Left colon (tissue), 2 donors: ENCODE measurements at places on chromosomes 5 and 9. TPM values are rescaled to one million over a fixed set of nuclear protein-coding genes. Genes with fewer than 3 reads are reported as not detected.

GRCh38 chr9:129073404-129073803 is 7.5 kb upstream of the DOLPP1 start:
- no peak for DNase-seq

DNA sequence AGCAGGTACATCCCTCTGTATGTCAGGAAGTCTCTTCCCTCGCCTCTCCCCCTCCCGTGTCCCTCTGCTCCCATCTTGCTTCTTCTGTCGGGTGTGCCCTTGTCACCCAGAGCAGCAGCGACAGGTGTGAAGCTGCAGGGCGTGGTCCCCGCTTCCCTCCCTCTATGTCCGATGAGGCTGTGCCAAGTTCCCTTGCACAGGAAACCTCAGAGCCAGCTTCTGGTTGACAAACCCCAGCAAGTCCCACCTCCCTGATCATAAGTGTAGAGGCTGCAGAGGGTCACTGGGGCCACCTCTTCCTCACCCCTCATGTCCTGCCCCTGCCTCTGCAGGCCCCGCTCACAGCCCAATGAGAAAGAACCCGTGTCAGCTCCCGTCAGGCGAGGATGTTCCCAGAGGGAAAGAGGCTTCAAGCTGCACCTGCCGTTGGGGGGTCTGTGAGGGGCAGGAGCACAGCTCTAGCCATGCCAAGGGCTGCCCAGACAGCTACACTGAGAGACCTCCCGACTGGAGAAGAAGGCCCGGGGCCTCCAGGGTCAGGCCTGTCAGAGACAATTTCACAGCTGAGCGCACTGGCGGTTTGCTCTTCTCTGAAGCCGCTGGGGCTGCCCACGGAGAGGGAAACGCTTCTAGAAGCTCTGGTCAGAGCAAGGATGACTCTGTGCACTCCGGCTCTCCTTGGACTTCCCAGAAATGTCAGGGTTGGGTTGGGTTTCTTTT is 73.3 kb downstream of the AK8 start:
- DNase-seq, result peak; percentile 66

DNA sequence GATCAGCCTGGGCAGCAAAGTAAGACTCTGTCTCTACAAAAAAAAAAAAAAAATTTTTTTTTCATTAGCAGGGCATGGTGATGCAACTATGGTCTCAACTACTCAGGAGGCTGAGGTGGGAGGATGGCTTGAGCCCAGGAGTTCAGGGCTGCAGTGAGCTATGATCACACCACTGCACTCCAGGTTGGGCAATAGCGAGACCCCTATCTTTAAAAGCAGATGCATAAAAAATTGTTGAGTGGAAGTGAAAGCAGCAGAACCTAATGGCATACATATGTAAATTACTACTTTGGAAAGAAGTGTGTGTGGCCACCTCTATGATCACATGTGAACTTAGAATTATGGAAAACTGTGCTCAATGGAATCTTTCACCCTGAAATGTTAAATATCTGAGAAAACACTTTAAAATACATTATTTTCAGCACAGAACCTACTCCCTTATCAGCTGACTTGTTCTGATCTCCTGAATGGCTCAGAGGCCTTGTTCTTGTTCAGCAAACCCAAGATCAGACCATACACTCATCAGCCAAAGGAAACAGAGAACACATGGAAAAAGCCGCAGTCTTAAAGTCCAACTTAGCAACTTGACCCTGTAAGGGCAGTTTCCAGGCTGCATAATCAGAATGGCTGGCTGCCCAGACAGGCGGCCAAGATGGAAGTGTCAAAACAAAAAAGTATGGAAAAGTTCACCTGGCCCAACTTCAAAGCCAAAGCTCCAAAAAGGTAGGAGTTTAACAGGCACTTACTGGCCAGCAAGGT is 56.5 kb downstream of the SIL1 start:
- DNase-seq, result peak; percentile 60

GRCh38 chr5:160231783-160232342 is 2.6 kb downstream of the FABP6 start:
- DNase-seq, result no peak

DNA sequence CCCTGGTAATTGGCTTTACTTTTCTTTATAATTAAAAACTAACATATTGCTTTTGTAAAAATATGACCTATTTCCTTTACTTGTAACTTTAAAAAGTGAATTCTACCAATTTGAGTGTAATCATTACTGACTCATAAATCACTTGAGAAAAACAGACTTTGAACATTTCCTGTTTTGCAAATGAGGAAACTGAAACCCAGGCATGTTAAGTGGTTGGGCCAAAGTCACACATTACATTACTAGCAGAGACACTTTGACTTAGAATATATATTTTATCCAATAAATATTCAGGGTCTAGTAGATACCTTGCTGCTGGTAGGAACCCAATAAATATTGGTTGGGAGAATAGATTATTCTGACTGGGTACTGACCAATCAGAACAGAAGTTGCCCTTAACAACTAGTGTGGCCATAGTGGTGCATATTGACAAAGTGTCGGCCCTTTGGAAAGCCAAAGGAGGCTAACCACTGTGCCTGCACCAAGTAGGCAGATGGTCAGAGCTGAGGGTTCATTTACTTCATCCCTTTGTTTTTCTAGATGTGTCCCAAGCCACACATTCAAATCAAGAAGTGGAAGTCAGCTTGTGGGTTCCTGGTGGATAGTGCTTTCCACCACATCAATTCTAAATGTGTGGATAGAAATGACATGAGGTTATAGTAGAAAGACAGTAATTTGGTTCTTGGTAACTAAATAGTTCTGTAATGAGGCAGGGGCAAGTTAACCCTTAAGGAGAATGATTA is 365.1 kb upstream of the RIOK2 start:
- DNase-seq, result no peak

DNA sequence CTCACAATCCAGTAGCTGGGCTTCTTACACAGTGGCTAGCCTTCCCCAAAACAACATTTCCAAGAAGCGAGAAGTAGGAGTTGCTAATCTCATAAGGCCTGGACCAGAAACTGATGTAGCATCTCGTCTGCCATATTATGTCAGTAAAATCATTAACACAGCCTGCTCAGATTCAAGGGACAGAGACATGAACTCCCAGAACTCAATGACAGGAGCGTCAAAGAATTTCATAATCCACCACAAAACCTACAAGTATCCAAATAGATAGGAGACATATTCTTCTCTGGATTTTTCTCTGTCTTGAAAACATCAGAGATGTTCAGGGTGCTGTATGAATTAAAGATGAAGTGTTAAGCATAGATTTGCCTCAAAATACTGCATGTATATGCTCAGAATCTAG is 457.6 kb upstream of the ACTBL2 start:
- no peak for DNase-seq

GRCh38 chr5:129141078-129141477 is 46.5 kb downstream of the ISOC1 start:
- no peak for DNase-seq

DNA sequence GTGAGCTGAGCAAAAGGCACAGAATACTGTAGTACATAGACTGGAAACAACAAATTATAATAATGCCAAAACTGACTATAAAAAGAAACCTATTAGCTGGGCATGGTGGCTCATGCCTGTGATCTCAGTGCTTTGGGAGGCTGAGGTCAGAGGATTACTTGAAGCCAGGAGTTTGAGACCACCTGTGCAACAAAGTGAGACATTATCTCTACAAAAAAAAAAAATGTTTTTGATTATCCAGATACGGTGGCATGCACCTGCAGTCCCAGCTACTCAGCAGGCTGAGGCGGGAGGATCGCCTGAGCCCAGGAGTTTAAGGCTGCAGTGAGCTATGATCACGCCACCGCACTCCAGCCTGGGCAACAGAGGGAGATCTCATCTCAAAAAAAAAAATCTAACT is 175.9 kb downstream of the TTC39B start:
- DNase-seq, result no peak

DNA sequence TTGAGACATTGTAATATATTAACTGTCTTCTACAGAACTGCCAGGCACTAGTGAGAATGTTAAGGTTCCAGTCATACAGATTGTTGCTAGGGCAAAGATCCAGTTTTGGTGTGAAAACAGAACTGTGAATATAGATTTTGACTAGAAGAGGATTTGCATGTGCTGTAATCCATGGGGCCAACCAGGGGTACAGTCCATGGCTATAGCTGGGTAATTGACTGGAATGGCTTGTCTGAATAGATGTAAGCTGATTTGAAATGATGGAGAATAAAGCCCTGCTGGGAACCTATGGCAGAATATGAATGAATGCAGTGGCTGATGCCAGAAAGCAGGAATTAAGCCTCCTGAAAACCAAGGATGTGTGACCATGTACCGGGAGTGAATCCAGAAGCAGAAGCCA is 748.5 kb upstream of the CDH10 start:
- no peak for DNase-seq

- no peak for DNase-seq
Measured at GRCh38 chr5:77892061-77893010, 116.2 kb upstream of the TBCA start.

GRCh38 chr5:154783774-154784460 is 28.7 kb downstream of the LARP1 start:
- DNase-seq, result no peak

GRCh38 chr9:71791875-71792274 is 23.6 kb upstream of the CEMIP2 start:
- DNase-seq, result no peak

- DNase-seq, result no peak
Measured at GRCh38 chr5:127723571-127723970, 20.4 kb downstream of the CCDC192 start.

DNA sequence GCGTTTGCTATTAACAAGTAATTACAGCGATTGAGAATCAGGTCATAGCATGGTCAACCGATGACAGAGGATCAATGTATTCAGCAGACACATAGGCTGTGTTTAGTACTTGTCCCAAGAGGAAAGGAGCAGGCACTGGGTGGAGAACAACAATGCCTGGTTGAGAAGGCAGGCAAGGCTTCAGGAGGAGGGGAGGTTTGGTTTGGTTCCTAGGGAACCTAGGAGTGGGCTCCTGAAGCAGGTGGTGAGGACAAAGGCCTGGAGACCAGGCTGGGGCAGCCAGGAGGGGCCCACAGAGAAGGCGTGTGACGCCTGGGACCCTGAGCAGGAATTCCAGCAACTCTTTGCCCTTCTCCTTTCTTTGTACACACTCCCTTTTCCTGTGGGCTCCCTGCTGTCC is 195.6 kb downstream of the SPOCK1 start:
- DNase-seq, result no peak

- no peak for DNase-seq
Measured at GRCh38 chr9:135186248-135187164, 99.0 kb downstream of the OLFM1 start.

DNA sequence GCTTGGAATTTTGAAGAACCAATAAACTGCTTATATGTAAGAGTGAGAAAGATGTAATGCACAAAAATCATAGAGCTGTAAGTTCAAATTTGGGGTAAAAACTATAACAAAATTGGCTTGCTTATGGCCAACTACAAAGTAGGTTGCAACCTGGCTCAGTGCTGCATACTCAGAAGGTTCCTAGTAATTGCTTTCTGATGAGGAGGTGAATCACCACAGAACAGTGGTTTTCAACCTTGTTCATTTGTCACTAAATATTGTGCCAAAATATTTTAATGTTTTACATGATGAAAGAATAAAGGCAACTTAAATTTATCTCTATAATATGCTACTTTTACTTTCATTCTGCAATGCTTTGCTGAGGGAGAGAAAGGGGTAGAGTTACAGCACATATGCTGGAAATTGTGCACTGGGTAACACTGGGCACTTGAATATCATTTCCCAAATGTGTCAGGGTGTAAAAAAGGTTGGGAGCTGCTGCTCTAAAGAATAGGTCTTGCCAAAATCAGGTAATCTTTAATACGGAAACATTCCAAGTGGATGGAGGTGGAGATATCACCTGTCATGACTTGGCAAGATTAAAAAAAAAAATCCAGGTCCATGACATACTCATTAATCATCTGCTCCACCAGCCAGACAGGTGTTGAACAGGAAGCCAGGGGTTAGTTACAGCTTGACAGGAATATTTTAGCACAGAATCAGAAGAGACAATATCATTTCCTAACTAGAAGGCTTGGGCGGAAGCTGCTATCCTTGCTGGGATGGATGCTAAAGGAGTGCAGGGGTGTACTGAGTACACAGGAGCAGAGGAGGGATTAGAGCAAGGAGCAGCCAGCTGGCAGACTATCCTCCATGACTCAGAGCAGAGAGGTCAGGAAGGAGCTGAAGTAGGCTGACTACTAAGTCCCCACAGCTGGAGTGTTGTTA is 34.6 kb upstream of the CCL21 start:
- peak; percentile 35 for DNase-seq

- no peak for DNase-seq
Measured at GRCh38 chr5:128462330-128462729, 75.7 kb downstream of the FBN2 start.

DNA sequence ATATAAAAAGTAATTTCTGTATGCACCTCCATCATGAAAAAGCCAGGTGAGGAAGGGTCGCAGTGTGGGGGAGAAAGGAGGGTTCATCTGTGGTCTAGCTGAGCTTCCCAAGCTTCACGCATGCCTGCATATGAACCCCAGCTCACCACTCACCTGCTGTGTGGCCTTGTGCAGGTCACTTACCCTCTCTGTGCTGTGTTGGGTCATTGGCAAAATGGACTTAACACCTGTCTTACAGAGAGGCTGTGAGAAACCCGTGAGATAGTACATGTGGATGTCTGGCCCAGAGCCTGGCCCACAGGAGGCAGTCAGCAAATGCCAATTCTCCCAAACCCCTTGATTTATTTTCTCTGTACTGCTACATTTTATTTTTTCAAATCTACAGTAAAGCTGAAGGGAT is 88.9 kb downstream of the GABBR2 start:
- DNase-seq, result no peak

- DNase-seq, result no peak
Measured at GRCh38 chr5:83475391-83475863, 3.9 kb downstream of the VCAN start.

GRCh38 chr5:125549322-125549911 is 803.0 kb upstream of the ZNF608 start:
- no peak for DNase-seq

DNA sequence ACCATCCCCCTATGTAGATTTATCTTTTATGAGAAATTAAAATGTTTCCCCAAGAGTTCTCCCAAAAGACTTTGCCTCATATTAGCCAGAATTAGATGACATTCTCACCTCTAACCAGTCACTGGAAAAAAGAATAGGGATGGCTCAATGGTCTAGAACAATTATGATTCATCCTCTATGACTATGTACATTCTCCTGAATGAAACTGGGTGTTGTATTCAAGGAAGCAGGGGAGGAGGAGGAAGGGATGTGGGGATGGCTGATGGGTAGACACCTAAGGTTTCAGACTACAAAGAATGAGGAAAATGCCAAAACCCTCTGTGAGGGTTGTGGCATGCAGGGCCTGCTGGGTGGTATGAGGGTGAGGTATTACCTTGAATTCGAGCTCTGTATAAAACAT is 49.5 kb upstream of the BRINP1 start:
- DNase-seq, result no peak

SLC34A1 gene
- not detected for total RNA-seq

PLPP7 gene
- total RNA-seq, result 0.43 TPM

PCDHGB6 gene
- 1.9 TPM for total RNA-seq

TAS2R1 gene
- not detected for total RNA-seq

NIM1K gene
- 0.34 TPM for total RNA-seq

NEURL1B gene
- total RNA-seq, result 90.8 TPM

PHF2 gene
- total RNA-seq, result 21.3 TPM

PCDHB13 gene
- 2.0 TPM for total RNA-seq

SLU7 gene
- 35.5 TPM for total RNA-seq

WNT8A gene
- not detected for total RNA-seq

SLC46A2 gene
- total RNA-seq, result not detected
